Uterine smooth muscle cell (primary cell): ENCODE measurements at places on chromosomes 13 and 19. TPM values are rescaled to one million over a fixed set of nuclear protein-coding genes. Genes with fewer than 3 reads are reported as not detected.

Gene FCER2
- not detected in 2 replicates for total RNA-seq

Gene ZNF541
- 0.12 and 0.44 TPM in 2 replicates for total RNA-seq

Gene F10
- total RNA-seq, result 4.8 and 11.9 TPM in 2 replicates

Gene CLEC4G
- not detected in 2 replicates for total RNA-seq

Gene PNMA8A
- total RNA-seq, result 4.3 and 13.0 TPM in 2 replicates
